ENCODE measurements at places on chromosomes 7 and 10.
A peak's percentile ranks its signal among the peaks of the same experiment; 100 is the strongest.

GRCh38 chr7:101813402-101814019 lies 3.9 kb upstream of the CUX1 start:
- no peak for DNase-seq

DNA sequence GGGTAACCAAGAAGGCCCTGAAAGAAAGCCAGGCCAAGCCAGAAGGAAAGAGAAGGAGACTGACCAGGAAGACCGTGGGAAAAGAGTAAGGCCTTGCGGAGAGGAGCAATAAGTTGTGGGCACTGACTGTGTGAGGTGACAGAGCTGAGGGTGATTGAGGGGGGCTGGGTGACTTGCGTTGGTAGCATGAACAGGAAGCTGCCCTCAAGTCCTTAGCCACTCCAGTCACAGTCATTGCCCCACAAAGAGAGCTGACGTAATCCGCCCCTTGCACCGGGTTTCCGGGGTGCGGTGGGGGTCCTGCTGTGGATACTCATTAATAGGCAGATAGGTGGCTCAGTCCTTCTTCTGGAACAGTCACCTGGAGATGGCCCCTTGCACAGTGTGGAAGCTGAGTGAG lies 16.1 kb upstream of the DMBT1 start:
- no peak for DNase-seq

GRCh38 chr10:78749898-78750297 lies 318.9 kb upstream of the ZMIZ1 start:
- no peak for DNase-seq

DNA sequence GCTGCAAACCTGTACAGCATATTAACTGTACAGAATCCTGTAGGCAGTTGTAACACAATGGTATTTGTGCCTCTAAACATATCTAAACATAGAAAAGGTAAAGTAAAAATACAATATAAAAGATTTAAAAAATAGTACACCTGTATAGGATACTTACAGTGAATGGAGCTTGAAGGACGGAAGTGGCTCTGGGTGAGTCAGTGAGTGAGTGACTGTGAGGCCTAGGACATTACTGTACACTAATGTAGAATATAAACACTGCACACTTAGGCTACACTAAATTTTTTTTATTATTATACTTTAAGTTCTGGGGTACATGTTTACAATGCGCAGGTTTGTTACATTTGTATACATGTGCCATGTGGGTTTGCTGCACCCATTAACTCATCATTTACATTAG lies 97.3 kb upstream of the STK17A start:
- no peak for DNase-seq

DNA sequence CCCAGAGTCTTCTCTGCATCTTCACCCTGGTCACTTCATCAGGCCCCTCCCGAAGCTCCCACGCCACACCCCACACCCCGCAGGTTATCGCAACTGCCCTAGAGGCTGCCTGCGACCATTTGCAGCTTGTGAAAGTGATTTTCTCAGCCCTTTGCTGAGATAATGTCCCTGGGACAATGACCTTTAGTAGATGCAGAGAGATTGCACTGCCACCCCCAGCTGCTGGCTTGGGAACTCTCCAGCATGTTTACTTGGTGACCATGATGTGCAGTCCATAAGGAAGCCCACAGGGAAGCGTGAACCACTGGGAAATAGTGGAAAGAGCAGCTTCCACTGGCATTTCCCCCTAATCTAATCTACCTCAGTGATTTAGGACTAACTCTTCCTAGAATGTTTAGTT lies 97.3 kb downstream of the WNT2 start:
- no peak for DNase-seq

DNA sequence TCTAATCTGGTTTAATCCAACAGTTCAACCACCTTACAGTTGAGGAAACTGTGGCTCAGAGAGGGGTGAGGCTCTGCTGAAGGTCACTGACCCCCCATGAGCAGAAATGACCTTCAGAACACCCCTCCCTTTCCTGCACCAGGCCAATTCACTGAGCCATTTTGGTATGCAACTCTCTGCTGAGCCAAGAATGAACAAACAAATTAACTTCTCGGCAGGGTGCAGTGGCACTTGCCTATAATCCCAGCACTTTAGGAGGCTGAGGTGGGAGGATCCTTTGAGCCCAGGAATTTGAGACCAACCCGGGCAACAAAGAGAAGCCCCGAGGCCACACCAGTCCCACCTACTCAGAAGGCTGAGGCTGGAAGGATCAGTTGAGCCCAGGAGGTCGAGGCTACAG lies 29.8 kb downstream of the PDGFA start:
- no peak for DNase-seq

- no peak for DNase-seq
Observed at GRCh38 chr10:4285121-4285520, 500.1 kb upstream of the KLF6 start.

GRCh38 chr10:122665946-122666345 lies 33.7 kb downstream of the C10orf120 start:
- no peak for DNase-seq

DNA sequence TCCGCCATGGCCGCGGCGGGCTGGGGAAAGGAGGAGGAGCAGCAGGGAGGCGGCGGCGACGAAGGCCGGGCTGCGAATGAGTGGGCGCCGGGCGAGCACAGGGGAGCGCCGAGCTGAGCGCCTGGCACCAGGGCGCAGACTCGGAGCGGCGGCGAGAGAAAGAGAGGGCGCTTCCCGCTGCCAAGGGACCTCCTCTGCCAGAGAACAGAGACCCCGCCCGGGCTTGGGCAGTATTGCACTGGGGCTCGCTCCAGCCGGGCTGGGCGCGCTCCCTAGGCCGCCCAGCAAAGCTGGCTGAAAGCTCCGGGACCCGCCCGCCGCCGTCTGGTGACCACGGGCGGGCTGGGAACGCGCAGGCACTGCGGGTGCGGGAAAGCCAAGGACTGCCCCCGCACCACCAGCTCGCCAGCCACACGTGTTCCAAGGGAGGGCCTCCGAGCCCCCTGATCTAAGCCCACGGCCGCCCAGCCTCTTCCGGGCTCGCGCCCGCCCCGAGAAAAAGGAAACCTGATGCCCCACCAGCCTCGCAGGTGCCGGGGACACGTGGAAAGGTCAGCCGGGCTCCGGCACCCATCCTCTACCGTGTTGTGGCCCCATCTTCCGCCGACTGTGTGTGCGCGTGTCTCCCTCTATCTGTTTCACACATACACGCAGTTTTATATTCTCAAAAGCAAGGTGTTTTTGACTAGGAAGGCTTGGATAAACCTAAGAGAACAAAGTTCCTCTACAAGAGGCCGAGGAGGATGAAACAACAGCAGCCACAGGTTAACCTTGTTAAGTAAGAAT lies at the start of gene CCDC6:
Gene CCDC6, minus strand, starts transcription at position 140 of the 786 bp plus-strand sequence. Its CDS starts 132 bp downstream, at position 8.
- peak; percentile 96 for DNase-seq

GRCh38 chr7:137961200-137962177 lies 40.4 kb downstream of the CREB3L2 start:
- DNase-seq: no peak

DNA sequence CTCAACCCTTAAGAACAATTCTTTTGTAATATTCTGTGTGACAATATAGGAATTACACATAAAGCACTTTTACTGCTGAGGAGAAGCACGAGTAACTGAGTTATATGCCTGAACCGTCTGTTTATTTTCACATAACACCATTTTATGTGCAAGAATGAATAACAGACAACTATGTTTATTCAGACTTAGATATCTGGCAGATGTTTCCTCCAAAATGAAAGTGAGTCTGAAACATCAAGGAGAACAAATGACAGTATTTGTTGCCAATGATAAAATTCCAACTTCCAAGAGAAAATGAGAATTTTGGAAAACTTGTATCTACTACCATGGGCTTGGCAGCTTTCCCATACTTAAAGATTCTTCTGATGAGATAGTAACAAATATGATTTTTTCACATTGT lies 51.4 kb downstream of the DNMBP start:
- no peak for DNase-seq

- DNase-seq: no peak
Observed at GRCh38 chr10:85599081-85599480, 767.5 kb downstream of the GRID1 start.

DNA sequence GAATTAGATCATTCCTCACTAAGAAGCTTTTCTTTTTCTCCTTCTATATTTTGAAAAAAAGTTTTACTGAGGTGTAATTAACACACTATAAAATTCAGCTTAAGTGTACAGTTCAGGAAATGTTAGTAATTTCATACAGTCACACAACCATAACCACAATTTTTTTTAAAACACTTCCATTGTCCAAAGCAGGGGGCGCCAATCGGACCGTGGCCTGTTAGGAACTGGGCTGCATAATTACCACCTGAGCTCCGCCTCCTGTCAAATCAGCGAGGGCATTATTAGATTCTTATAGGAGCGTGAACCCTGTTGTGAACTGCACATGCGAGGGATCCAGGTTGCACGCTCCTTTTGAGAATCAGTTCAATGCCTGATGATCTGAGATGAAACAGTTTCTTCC lies 427.1 kb downstream of the TFEC start:
- DNase-seq: no peak

GRCh38 chr10:69460576-69461242 lies 9.4 kb downstream of the TSPAN15 start:
- DNase-seq: no peak

DNA sequence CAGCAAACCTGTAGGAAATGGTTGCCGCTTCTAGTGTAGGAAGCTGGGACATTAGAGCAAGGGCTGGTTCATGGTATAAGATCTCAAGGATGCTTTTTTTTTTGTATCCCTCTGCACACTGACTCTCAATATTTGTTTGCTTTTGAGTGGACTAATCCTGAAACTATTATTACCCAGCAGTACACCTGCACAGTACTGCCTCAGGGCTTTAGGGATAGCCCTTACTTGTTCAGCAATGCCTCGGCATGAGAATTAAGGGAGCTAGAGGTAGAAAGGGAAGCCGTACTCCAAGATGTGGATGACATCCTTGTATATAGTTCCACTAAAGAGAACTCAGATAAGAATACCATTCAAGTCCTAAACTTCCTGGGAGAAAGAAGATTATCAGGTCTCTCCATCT lies 70.5 kb downstream of the COPG2 start:
- no peak for DNase-seq

DNA sequence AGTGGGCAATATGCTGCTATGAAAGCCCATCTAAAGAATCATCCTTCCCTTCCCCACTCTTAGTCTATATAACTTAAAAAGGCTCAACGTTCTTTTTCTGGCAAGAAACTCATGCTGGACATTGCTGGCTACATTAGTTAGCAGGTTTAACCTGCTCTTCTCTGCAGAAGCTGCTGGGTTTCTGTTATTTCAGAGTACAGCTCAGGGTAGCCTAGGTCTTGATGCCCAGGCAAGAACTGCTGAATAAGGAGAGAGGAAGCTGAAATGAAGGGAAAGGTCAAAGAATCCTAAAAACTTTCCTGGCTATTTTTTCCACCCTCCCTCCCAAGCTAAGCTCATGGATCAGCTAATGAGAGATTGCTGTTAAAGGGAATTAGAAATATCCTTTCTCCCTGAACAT lies 79.4 kb downstream of the ANKIB1 start:
- DNase-seq: no peak

DNA sequence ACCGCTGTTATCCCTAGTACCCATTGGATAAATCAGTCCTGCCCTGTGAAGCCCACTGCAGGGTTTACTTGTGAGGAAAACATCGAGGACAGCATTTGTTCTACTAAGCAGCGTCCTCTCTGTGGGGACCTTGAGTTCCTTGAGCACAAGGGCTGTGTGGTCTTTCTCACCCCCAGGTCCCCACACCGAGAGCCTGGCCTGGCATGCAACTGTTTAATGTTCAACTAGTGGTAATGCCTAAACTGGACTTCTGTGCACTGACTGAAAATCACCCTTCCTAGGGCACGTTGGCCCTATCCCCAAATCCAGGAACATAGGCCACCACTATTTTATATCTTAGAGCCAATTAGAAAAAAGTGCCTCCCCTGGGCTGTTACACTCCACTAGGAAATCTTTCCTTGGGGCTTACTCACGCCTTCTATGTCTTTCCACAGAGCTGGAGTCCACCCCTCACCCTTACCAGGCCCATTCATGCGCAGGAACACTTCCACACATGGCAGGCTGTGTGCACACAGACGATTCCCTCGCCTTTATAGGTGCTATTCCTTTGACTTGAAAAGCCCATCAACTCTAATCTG lies 1.7 kb upstream of the TMEM213 start:
- no peak for DNase-seq

DNA sequence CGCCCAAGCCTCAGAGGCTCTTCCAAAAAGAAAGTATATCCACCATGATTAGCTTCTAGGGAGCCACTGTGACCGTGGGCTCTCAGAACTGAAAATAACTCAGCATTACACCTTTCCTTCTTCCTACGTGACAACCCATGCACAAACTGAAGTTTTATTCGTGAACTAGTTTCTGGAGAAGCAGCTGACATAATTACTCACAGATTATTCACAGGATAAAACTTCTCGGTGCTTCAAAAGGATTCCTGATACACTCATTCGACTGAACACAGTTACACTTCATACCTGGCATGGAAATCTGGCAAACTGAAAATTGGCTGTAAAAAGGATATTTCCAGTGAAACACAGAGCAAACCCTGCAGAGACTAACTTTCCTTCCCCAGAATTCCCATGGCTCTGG lies 139.2 kb upstream of the PTER start:
- DNase-seq: no peak
